WTC11 (cell line): ENCODE measurements at places on chromosomes 16 and 17.
A peak's percentile ranks its signal among the peaks of the same experiment; 100 is the strongest.

DNA sequence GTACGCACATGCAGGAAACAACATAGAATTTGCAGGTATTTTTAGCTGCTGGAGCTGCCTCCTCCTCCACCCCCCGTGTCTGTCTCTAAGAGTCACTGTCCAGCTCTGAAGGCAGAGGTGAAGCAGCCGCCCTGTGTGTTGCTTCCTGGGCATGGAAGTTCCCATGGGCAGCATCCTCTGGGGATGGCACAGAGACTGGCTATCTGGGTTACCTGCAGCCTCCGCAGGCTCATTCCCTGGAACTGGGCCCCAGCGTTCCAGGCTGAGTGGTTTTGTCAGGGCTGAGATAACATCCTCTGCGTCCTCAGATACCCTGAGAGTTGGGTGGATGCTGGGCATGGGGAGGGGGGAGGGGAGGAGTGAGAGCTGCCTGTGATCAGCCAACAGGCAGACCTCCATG, 41.5 kb upstream of the MRTFB start:
- DNase-seq = no peak

DNA sequence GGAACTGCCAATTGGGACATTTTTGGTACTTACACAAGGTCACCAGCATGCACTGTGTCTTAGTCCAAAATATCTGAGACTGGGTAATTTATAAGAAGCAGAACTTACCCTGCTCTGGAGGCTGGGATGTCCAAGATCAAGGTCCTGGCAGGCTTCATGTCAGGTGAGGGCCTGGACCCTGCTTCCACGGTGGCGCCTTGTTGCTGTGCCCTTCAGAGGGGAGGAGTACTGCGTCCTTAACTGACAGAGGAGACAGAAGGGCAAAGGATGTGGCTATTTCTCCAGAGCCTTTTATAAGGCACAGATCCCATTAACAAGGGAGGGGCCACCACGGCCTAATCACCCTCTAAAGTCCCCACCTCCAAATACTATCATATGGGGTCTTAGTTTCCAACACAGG, 178.9 kb downstream of the C16orf95 start:
- no peak for DNase-seq

- peak; percentile 19 for DNase-seq
These were observed 169.8 kb downstream of the PITPNC1 start for GRCh38 chr17:67546578-67547527.

GRCh38 chr17:58375811-58376210, 23.8 kb upstream of the SUPT4H1 start:
- no peak for DNase-seq
